ENCODE measurements at places on chromosomes 16 and 17. TPM values are rescaled to one million over a fixed set of nuclear protein-coding genes. Genes with fewer than 3 reads are reported as not detected.

SLC47A1 gene
- 19.1 TPM for total RNA-seq

DNA sequence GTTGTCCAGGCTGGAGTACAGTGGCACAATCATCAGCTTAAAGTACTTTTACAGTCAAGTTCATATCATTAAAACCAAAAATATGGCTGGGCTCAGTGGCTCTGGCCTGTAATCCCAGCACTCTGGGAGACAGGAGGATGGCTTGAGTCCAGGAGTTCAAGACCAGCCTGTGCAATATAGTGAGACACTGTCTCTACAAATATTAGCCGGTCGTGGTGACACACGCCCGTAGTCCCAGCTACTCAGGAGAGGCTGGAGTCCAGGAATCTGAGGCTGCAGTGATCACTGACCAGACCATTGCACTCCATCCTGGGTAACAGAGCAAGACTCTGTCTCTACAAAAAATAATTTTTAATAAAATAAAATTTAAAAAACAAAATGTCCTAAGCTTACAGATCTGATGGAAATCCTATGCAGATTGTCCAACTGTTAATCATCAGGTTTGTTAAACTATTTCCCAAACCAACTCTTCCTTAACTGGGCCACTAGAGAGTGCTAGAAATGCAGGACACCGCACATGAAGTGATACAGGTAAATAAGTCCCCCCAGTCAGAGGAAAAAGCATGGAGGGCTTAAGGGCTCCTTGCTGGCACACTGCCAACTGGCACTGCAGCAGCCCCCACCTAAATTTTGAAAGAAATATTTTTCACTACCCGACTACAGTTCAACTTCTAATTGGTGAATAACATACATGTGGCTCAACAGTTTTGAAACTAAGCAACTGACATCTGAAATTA lies 2.8 kb downstream of the USP22 start:
- peak overlapping the region; percentile 100 for H3K27ac ChIP-seq
- peaks cover 64% of the 10 kb centered on the region for H3K4me1 ChIP-seq
- peak overlapping the region; percentile 100 for H3K4me3 ChIP-seq
- no peaks in the 10 kb centered on the region for H3K36me3 ChIP-seq

KRT40 gene
- 0.98 TPM for total RNA-seq

TLCD2 gene
- 2.2 TPM for total RNA-seq

DNA sequence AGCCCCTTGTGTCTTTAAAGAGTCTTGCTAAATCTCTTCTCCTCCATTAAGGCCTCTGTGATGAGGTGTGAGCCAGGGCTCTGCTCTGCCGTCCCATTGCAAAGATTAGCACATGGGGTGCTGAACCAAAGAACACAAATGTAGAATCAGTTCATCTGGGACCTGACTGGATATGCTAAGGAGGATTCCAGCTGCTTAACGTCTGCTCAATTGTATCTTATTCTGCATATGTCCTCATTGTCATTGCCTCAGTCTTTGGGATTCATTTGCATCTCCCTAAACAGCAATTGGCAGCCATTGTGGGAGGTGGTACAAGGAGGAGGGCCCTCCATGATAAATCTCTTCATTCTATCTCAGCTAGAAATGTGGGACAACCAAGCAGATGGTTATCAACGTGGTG lies 106.3 kb upstream of the ADAMTS18 start:
- H3K27me3 ChIP-seq: no peaks in the 10 kb centered on the region
- no peak for DNase-seq
- H3K4me3 ChIP-seq: no peak overlapping the region
- no peaks in the 10 kb centered on the region for H3K4me1 ChIP-seq
- no peak overlapping the region for H3K27ac ChIP-seq
- no peaks in the 10 kb centered on the region for H3K36me3 ChIP-seq

DNA sequence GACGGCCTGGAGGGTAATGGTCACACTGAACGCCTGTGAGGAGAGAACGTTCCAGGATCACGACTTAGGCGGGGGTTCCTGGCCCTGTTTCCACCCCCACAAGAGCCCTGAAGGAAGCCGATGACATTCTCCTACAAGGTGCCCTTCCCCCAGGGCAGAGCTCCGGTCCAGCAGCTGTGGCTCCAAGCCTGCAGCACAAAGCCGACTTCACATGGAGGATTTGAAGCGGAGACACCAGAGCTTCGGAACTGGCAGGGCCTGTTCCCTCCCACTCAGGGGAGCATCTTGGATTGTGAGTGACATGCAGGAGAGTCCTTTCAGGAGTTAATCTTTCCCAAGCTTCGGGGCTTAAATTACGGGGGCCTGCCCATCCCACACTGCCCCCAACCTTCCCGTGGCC lies 5.0 kb downstream of the FADS6 start:
- no peaks in the 10 kb centered on the region for H3K36me3 ChIP-seq
- no peak overlapping the region for H3K27ac ChIP-seq
- H3K27me3 ChIP-seq: peaks cover 31% of the 10 kb centered on the region
- DNase-seq: no peak
- H3K4me3 ChIP-seq: no peak overlapping the region

MYH13 gene
- total RNA-seq: not detected

GRCh38 chr17:45318561-45319230 lies 1.9 kb upstream of the MAP3K14 start:
- H3K36me3 ChIP-seq: no peaks in the 10 kb centered on the region
- H3K27me3 ChIP-seq: no peaks in the 10 kb centered on the region
- H3K4me3 ChIP-seq: no peak overlapping the region
- peaks cover 73% of the 10 kb centered on the region for H3K4me1 ChIP-seq
- peak overlapping the region; percentile 96 for H3K27ac ChIP-seq

DNA sequence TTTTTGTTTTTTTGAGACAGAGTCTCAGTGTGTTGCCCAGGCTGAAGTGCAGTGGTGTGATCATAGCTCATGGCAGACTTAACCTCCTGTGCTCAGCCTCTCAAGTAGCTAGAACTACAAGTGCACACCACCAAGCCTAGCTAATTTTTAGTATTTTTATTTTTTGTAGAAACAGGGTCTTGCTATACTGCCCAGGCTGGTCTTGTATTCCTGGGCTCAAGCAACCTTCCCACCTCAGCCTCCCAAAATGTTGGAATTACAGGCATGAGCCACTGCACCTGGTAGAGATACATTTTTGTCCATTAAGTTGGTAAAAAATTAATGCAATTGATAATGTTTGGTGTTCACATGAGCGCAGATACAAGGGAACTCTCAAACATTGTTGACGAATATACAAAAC lies 22.2 kb upstream of the SRCIN1 start:
- no peak overlapping the region for H3K27ac ChIP-seq
- H3K4me1 ChIP-seq: no peaks in the 10 kb centered on the region
- DNase-seq: no peak
- H3K27me3 ChIP-seq: peaks cover 3% of the 10 kb centered on the region
- no peak overlapping the region for H3K4me3 ChIP-seq

GRCh38 chr17:66577041-66577440 lies 257.9 kb upstream of the CACNG5 start:
- H3K36me3 ChIP-seq: no peaks in the 10 kb centered on the region
- no peak for DNase-seq
- peaks cover 8% of the 10 kb centered on the region for H3K4me1 ChIP-seq

DNA sequence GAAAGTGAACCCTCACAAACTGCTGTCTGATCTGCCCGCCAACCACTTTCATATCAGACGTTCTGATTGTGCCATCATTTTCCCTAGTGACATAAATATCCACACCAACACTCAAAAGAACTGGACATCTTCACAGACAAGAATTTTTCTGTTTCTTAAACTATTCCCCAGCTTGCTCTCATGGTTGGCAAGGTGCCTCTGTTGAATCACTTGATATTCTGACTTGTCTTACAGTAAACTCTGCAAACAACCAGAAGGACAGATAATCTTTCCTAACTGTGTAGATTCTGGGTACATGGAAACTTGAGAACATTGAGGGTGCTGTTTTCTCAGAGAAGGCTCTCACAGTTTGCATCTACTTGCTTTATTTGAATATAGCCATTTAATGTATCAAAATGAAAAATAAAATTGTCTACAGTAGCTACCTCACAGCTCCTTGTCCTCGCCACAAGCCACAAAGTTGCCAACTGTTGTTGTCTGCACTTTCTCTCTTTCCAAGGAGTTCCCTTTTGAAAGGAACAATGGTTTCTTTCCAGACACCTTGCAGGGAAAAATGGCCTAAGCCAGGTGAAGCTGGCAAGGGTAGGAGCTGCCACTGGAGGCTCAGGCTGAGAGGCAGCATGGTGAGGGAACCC lies 46.0 kb upstream of the ADAMTS18 start:
- H3K4me3 ChIP-seq: no peak overlapping the region
- no peak for DNase-seq
- H3K4me1 ChIP-seq: no peaks in the 10 kb centered on the region
- H3K36me3 ChIP-seq: no peaks in the 10 kb centered on the region
- no peaks in the 10 kb centered on the region for H3K27me3 ChIP-seq

PLCG2 gene
- total RNA-seq: 10.3 TPM

TAT gene
- not detected for total RNA-seq

- H3K36me3 ChIP-seq: peaks cover 2% of the 10 kb centered on the region
- H3K27me3 ChIP-seq: no peaks in the 10 kb centered on the region
- H3K4me3 ChIP-seq: no peak overlapping the region
- H3K27ac ChIP-seq: peak overlapping the region; percentile 24
- H3K4me1 ChIP-seq: peaks cover 80% of the 10 kb centered on the region
These were observed 23.8 kb downstream of the MINK1 start for GRCh38 chr17:4856937-4857314.

CCDC154 gene
- 0.39 TPM for total RNA-seq

DNA sequence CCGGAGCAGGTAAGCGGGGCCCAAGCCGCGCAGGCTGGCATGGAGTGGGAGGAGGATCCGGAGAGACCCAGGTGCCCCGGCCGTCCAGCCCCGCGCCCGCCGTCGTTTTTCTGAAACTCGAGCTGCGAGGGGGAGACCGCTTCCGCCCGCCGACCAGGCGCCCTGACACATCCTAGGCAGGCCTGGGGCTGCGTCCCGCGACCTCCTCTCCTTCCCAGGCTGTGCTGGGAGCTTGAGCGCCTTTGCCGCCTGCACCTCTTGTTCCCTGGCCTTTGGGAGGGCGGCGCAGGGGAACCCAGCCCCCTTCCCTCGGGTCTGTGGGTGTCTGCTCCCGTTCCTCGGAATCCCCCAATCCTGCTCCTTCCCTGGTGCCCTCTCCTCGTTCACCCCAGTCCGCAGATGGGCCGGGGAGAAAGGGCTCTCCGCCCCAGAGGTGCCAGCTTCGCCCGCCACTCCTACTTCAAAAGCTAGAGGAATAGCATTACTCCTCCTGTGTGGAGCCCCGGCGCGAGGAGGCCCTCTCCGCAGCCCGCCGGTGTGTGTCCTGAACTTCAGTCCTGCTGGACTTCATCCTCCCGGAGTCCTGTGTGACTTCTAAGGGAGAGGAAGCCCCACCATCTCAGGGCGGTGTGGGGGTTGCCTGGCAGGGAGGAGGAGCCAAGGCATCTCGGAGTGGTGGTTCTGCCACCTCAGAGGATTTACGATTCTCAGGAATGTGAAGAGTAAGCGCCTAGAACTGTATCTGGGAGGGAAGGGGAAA lies 1.0 kb downstream of the NHERF1 start:
- H3K36me3 ChIP-seq: no peaks in the 10 kb centered on the region
- H3K27ac ChIP-seq: peak overlapping the region; percentile 77
- H3K4me1 ChIP-seq: peaks cover 69% of the 10 kb centered on the region
- no peak for DNase-seq
- H3K4me3 ChIP-seq: peak overlapping the region; percentile 84
- no peaks in the 10 kb centered on the region for H3K27me3 ChIP-seq

DNA sequence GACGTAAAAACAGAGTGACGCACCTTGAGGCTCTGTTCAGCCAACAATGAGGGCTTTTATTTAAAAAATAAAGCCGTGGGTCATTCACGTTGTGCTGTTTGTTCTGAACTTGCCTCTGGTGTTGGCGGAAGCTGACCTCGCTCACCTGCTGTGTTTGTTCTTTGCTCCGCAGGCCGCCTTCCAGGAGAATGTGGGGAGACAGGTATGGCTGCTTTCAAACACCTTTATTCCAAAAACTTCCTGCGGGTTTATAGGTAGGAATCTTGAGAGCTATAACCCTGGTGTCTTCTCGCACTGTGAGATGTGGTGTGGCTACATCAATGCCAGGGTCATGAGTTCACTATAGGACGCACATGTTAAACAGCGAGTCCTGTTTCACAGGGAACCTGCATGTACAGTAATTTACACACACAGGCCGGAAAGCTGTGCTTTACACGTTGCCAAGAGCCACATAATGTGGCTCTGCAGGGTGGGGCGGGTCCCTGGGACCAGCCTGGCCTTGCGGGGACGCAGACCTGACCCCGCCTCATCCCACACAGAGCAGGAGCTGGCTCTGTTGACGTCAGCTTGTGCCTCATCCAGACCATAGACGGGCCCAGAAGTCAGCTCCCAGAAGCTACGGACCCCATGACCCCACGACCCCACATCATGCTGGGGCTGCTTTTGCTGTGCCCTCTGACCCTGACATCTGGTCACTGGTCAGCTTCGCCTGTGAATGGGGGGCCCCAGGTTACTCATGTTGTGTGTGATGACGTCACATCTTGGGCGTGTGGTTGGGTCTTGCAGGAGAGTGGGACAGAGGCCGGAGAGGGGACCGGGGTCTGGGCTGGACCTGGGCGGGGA lies 49.9 kb upstream of the ZNF750 start:
- peaks cover 70% of the 10 kb centered on the region for H3K4me1 ChIP-seq
- H3K4me3 ChIP-seq: no peak overlapping the region
- H3K36me3 ChIP-seq: no peaks in the 10 kb centered on the region
- H3K27me3 ChIP-seq: no peaks in the 10 kb centered on the region

MSLN gene
- total RNA-seq: 7.3 TPM

GRCh38 chr16:65118871-65119270 lies 3.0 kb downstream of the CDH11 start:
- peaks cover 35% of the 10 kb centered on the region for H3K4me1 ChIP-seq
- H3K4me3 ChIP-seq: no peak overlapping the region
- H3K36me3 ChIP-seq: no peaks in the 10 kb centered on the region
- H3K27ac ChIP-seq: no peak overlapping the region

GRCh38 chr16:57190136-57190535 lies 4.0 kb downstream of the RSPRY1 start:
- DNase-seq: no peak
- peaks cover 42% of the 10 kb centered on the region for H3K4me1 ChIP-seq
- no peaks in the 10 kb centered on the region for H3K27me3 ChIP-seq
- no peaks in the 10 kb centered on the region for H3K36me3 ChIP-seq
- H3K27ac ChIP-seq: no peak overlapping the region

GRCh38 chr17:62662855-62663254 lies 35.4 kb downstream of the MRC2 start:
- peaks cover 13% of the 10 kb centered on the region for H3K36me3 ChIP-seq
- H3K27me3 ChIP-seq: no peaks in the 10 kb centered on the region
- DNase-seq: no peak
- H3K4me3 ChIP-seq: no peak overlapping the region

GRCh38 chr17:75371981-75372380 lies 33.5 kb downstream of the GRB2 start:
- no peak for DNase-seq
- no peak overlapping the region for H3K4me3 ChIP-seq
- peaks cover 19% of the 10 kb centered on the region for H3K4me1 ChIP-seq
- H3K36me3 ChIP-seq: peaks cover 3% of the 10 kb centered on the region

- H3K4me3 ChIP-seq: no peak overlapping the region
- no peak for DNase-seq
- H3K27ac ChIP-seq: no peak overlapping the region
These were observed 6.2 kb upstream of the SPATA2L start for GRCh38 chr16:89707695-89708094.
